ENCODE measurements at places on chromosomes 5 and 9.

DNA sequence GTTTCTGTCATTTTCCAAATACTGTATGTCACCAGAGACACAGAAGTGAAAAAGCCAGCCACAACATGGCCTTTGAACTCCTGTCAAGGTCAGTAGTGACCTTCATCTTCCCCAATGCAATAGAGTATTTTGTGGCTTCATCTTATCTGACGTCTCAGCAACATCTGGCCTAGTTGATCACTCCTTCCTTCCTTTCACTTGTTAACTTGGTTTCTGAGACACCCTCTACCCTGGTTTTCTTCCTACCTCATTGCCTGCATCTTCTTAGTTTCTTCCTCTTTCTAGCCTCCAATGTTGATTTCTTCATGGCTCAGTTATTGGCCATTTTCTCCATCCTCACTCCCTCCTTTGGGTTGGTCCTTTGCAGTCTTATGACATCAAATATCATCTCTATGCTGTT, 36.3 kb downstream of the GLIS3 start:
- DNase-seq, result no peak

DNA sequence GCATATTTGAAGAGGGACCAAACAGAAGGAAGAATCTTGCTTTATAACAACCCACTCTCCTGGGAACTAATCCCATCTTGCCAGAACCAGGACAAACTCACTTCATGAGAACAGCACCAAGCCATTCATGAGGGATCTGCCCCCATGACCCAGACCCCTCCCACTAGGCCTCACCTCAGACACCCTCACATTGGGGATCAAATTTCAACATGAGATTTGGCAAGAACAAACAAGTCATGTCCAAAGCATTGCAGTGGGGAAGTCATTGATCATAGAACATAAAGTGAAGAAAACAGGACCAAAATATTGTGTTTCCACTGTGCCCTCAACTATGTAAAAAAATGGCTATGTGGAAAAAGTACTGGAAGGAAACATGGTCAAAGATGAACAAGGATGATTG, 43.9 kb downstream of the MAP1B start:
- DNase-seq, result no peak

GRCh38 chr5:2536632-2537377, 214.7 kb downstream of the IRX2 start:
- no peak for DNase-seq

- no peak for DNase-seq
These were observed 634.3 kb downstream of the ISL1 start for GRCh38 chr5:52017567-52017966.
